IMR-90 (cell line): ENCODE measurements at places on chromosomes 5 and 9. TPM values are rescaled to one million over a fixed set of nuclear protein-coding genes. Genes with fewer than 3 reads are reported as not detected.

BHMT gene
- not detected in 2 replicates for total RNA-seq

LHX3 gene
- total RNA-seq, result not detected in 2 replicates

CDH9 gene
- total RNA-seq, result not detected in 2 replicates

DNA sequence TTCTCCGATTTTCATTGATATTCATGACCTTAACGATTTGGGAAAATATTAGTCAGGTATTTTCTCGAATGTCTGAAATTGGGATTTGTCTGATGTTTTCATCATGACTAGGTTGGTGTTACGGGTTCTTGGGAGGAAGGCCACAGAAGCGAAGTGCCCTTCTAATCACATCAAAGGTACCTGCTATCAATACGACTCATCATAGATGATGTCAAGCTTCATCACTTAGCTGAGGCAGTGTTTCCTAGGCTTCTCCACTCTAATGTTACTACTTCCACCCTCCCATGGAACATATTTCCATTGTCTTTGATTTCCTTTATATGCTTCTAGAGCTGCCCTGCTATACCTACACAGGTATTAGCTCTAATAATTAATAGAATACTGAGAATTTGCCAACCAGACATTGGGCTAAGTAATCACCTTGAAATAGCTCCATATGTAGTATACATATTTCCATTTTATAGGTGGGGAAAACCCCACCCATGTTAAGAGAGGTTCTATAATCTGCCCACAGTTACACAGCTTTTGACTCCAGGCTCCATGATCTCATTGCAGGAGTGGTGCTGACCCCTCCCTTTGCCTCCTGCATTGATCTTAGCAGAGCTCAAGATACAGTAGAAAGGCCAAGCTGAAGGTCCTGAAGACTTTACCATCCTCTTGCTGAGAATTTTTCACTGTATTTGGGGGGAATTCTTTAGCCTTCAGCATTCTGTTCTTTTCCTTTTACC lies 238.6 kb upstream of the ADAMTSL1 start:
- DNase-seq, result no peak

DNA sequence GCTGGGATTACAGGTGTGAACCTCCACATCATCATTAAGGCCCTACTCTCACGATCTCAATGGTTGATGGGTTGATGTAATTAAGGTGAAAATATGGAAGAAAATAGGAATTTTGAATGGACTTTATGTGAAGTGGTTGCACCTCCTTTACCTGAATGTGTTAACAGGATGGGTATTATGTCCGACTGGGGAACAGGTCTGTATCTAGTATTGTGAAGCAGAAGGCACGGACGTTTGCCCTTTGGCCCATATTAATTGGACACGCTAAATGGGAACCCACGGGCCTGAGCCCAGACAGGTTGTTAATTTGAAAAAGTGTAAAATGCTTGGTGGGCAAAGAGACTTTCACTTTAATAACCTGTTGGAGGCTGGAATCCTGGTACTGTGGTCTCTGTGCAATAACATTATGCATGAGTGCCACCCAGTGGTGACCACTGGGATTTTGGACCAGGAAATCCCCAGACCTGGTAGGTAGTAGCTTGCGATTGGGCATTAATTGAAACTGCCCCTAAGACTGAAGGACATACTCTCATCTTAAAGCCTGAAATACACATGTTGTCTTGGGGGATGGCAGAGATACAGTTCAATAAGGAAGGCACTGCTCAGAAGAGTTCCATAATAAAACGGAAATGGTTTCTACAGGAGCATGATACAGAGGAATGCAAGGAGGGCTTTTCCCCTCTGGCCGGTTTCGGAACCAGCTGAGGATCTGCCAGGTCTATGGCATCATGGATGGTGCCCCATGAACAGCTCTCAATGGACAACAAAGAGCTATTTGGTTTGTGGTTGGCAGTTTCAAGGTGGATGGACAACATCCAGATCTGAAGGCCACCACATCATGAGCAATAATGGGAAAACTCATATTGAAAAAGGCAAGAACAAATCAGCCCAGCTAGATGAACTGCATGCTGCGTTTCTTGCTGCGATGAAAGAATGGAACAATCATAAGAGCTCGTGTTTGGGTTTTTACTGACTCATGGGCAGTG lies 26.2 kb upstream of the BICD2 start:
- DNase-seq, result peak; percentile 75

GRCh38 chr5:169415371-169415770 lies 114.4 kb upstream of the SLIT3 start:
- no peak for DNase-seq

DNA sequence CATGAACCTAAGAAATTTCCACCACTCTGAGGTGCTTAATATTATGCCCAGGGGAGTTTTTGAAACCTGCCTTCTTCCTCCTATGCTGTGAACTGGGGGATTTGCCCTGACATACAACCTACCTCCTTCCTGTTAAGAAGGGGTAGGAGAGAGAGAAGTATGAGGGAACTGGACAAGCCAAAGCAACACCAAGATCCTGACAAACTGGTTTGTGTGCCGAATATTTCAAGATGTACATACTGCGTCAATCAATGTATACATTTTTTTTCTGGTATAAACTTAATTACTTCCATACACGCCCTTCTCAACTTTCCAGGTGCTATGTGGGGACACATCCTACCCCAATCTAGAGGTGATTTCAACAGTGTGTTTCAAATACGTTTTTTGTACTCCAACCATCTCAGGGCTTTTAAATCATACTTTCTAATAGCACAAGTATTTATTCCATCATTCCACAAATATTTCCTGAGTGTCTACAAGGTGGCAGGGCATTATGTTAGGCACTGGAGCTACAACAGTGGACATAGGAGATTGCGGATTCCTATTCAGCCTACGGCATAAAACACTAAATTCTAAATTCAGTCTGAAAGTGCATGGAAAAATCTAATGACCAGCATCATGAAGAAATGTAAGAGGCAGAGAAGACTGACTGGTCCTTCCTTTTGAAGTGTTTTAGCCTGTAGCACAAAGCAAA lies 70.1 kb upstream of the IFNK start:
- no peak for DNase-seq

- no peak for DNase-seq
These were observed 63.0 kb upstream of the SELENOP start for GRCh38 chr5:42874621-42875198.

- DNase-seq, result no peak
These were observed 848.8 kb downstream of the MAT2B start for GRCh38 chr5:164354139-164354751.

DNA sequence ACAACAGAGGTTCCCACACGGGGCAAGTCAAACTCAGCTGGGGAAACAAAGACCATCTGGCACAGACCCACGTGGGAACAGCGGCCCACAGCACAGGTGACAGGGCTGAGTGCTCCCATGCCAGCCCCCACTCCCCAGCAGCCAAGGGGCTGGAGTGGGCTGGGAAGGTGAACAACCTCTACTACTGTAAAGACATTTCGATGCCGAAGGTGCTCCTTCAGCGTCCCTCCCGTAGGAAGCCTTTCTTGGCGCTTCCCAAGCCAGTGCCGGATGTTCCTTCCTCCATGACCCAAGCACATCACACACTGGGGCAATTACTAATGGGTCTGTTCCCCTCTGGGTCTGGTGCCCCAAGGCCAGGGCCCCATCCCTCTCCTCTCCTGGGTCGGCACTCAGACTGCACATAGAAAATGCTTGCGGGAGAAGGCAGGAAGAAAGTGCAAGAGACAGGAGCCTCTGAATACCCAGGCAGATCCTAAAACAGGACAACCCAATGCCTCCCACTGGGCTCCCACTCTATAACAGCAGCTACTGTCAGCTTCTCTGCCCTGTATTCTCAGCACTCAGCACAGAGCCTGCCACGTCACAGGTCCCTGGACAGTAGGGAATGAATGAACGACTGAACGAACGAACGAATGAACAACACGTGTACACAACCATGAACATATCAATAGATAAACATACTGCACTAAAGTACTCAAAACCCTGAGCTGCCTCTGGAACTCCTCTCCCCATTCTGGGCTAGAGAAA lies 77.0 kb upstream of the LRRTM2 start:
- DNase-seq, result no peak
